Stimulated activated CD8-positive, alpha-beta memory T cell treated with anti-CD3 and anti-CD28 coated beads, Interleukin-2, amount 100 ng/mL, for 1 hour (primary cell): ENCODE measurements at places on chromosomes 1 and 21.

- DNase-seq, result no peak
These were observed 10.4 kb downstream of the UBASH3A start for GRCh38 chr21:42414066-42414465.

- no peak for DNase-seq
These were observed 42.4 kb upstream of the FMO2 start for GRCh38 chr1:171142416-171143385.

DNA sequence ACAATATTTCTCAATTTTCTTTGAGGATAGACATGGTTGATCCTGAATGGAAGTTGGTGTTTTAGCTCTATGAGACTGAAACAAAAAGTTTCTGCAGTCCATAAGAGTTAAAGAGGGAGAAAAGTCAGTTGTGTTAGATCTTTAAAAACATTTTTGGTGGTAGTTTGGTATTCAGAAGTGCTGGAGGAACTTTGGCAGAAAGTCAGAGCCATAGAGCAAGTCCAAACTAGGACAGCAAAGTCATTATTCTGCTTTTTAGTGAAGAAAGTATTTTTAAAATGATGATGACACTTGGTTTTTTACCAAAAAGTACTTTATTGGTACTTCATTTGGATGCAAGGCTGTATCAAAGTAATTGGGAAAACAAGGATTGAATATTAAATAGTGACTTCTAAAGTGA, 41.8 kb downstream of the FNBP1L start:
- no peak for DNase-seq

DNA sequence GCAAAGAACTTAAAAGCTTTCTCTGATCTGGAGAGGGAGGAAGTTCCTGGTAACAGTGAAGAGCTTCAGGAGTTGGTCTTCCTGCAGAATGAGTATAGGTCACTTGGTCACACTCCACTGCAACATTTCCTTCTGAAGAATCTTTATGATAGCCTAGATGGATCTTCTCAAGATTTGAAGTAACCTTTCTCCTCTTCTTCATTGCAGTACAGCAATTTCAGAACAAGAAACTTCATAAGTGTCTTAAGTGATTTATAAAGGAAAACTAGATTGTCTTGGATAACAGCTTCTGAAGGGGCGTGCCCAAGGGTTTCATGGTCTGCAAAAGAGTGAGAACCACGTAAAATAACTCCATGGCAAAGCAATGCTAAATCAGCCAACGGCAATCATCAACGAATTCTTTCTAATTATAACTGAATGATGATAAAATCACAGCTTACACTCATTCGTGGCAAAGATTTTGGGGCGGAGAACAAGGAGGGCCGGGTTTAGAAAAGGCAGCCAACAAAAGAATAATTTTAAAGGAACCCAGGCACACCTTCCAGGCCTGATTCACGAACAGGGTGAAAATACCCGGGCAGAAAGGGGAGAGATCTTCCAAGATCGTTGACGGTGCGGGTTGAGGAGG, 53.9 kb upstream of the ASPM start:
- DNase-seq, result no peak

- DNase-seq, result no peak
These were observed 7.2 kb upstream of the SLX9 start for GRCh38 chr21:44932408-44933181.

- DNase-seq, result no peak
These were observed 882 bp upstream of the FCAMR start for GRCh38 chr1:206971029-206971655.

DNA sequence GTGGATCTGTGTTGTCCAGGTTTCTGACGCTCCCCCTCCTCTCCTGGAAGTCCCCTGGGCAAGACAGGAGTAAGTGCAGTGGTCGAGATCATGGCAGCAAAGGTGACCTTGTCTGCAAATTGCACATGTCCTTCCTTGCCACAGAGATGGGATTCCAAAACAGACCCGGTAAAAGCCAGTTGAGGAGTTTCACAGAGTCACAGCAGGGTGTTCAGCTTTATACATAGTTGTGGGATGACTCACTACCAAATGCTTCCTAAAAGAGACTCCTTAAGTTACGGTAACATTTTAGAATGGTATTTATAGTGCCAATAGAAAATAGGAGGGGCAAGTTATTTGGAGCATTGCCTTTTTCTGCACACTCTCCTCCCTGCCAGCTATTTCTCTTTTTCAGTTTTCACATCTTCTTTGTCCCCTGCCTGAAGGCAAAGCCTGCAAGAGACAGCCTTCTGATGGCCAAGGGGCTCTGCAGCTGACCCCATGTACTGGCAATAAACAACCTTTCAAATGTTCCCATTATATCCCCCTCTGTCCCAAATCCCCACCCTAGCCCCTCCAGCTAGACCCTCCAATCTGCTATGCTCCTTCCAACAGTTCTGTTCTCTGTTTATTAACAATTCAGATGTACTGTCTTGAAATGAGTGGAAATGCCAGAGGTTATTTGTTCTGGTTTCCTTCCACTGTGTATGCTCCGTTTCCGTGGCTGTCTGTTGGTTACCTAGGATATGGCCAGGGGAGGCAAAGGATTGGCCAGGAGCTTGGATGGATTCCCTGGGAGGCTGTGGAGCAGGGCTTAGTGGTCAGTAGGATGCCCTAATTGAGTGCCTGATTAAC, 115.0 kb downstream of the TGFB2 start:
- no peak for DNase-seq

DNA sequence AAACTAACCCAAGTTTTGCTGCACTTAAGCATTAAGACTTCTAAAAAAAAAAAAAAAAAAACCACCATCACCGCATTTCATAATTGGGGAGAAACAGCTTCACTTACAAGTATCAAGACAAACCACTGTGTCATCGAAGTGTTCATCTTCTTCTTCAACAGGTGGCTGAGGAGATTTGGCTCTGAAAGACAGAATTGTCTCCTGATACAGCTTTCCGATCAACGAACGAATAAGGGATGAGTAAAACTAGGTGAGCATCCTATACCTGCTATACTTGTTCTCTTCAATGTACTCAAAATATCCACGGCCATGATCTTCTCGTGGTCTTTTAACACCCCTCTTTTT, 2.0 kb downstream of the HNRNPU start:
- DNase-seq, result no peak

GRCh38 chr1:46152016-46152415, 19.6 kb upstream of the PIK3R3 start:
- DNase-seq, result no peak

GRCh38 chr1:50705699-50706098, 254.4 kb downstream of the FAF1 start:
- DNase-seq, result no peak
